EL (cell line): ENCODE measurements at places on chromosomes 5 and 9.

DNA sequence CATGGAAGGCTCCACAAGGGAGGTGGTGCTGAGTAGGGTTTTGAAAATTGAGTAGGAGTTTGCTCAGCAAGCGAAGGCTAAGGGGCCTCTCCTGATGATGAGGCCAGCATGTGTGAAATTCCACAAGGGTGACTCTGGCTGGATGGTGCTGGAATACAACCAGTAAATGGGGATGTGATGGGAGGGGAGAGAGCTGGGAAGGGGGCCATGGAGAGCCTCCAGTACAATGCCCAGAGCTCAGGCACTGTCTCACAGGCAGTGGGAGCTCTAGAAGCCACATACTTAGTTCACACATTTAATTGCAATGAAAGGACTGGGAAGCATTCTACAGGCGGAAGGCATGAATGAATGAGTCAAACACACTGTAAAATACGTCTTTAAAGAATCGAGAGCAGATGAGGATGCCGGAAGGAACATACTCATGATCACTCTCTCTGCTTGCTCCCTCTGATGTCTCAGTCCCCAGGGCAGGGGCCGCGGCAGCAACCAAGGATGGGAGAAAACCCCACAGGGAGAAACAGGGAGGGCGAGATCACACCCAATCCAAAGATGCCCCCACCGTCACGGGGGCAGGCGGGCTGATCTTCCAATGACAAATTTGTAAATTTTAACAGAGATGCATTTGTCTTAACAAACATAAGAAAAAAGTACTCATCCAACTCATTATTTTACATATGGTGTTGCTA, 261.0 kb downstream of the NSG2 start:
- peak; percentile 22 for DNase-seq

GRCh38 chr5:179337796-179338676, 7.2 kb downstream of the ADAMTS2 start:
- DNase-seq, result no peak

DNA sequence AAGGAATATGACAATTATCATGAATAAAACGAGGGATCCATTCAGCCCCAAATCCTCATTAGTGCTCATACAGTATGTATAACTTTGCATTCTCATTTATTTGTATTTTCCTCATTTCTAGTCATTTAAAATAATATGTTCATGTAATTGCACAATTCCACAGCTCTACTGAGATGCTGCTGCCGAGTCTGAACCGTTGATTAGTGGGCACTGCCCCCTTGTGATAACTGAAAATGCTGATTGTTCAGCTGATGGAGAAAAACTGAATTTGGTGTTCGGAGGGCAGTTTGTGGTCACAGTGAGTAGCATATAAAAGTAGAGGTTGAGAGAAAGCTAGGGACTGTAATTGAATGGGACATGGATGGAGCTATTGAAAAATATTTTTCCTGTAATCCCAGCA, 12.2 kb upstream of the GPR151 start:
- no peak for DNase-seq

- DNase-seq, result no peak
These were observed 189.4 kb downstream of the TENT4A start for GRCh38 chr5:6902597-6902996.

DNA sequence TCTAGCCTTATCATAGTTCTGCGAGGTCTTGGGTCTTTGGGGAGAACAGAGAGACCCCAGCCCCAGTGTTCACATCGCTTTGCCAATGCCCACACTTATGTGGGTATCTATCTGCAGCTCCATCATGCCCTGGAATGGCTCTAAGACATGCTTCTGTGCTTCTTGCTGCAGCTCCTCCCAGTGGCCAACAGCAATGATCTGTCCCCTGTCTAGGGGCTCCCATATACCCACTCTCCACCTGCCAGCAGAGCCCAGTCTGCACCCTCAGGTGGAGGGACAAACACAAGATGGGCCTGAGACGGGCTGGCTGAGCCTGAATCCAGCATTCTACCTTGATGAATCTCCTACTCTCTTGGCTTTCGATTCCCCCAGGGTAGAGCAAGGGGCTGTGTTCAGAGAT, 14.6 kb upstream of the DAP start:
- no peak for DNase-seq

GRCh38 chr5:17918373-17919104, 284.3 kb downstream of the TAF11L14 start:
- DNase-seq, result no peak

DNA sequence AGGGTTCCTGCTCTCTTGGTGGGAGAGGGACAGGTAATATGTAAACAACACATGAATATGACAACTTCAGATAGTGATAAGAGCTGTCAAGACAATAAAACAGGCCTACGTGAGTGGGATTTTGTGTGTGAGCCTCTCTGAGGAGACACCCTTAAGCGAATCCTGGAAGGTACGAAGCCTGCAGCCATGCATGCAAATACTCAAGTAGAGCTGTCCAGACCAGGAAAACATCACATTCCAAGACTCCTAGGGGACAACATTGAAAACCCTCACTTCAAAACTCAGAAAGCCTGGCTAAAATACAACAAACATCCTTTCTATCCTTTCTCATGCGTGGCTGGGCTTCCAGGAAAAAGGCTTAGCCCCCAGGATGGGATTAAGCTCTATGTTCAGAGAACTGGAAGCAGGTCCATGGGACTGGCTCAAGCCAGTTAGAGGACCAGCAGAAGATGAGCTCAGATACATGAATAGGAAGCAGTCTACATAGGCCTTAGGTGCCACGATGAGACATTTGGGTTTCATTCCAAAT, 124.8 kb upstream of the IQGAP2 start:
- no peak for DNase-seq

- no peak for DNase-seq
These were observed 124.7 kb upstream of the SEMA6A start for GRCh38 chr5:116699332-116699731.

DNA sequence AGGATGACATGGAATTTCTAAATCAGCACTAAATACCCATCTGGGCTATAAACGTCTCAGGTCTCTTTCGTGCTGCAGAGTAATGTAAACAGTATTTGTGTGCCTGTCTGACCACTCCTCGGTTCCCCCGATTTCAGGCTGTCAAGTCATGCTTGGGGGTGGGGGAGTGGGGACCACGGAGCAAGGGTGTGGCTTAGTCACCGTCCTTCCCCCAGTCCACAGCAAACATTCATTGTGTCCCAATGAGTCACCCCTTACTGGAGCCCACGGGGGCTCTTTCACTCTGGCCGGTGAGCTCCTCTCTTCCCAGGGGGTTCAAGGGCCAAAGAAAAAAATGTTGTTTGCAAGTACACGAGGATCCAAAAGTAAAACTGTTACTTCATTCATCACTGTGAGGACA, 72.4 kb upstream of the ICE1 start:
- peak; percentile 74 for DNase-seq
